ENCODE measurements at places on chromosomes 16 and 17.

GRCh38 chr17:59355702-59356325 lies 24.4 kb downstream of the YPEL2 start:
- DNase-seq: no peak

DNA sequence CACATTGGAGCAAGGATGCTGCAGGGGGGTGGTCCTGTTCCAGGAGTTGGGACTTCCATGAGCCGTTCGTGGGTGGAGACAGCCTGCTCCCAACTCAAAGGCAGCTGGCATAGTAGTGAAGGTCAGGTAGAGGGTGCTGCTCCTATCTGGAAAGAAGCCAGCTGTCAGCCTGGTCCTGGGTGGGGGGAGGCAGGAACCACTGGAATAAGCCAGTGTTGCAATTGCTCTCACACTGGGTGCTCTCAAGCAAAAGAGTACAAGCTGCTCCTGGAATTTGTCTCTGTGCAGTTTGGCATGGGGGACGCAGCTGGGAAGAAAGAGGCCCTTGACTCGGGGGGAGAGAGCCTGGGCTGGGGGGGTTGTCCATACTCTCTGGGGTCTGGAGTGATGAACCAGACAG lies 8.7 kb downstream of the CACNG5 start:
- no peak for DNase-seq

- no peak for DNase-seq
Observed at GRCh38 chr17:55722742-55723487, at the start of gene TMEM100. Gene TMEM100 (minus strand): TSS chr17:55722864. CDS start chr17:55721070, 1,794 bp downstream.

DNA sequence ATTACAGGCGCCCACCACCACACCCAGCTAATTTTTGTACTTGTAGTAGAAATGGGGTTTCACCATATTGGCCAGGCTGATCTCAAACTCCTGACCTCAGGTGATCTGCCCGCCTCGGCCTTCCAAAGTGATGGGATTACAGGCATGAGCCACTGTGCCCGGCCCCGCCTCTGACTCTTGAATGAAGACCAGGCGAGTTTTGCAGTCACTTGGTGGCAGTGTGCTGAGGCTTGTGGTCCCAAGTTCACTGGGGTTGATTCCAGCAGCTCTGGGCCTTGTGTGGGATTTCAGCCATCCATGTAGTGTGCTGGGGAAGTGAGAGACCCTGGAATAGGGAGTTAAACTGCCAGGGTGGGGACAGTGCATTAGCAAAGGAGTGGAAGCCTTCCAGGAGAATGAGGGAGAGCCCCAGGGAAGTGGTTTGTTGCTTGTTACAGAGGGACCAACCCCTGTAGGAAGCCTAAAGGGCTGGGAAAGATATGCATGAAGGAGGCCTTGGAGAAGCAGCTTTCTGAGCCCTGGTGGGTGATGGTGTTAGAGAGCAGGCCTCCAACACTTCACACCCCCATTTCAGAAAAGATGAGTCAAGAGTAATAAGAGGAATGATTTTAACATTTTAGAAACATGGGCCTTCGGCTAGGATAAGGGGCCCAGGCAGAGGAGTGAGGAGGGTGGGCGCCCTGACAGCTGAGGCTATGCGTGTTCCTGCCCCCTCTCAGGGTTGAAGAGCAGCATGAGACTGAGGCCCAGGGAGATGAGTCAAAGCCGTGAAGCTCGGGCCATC lies 14.5 kb downstream of the PSKH1 start:
- DNase-seq: no peak

GRCh38 chr16:49054606-49055005 lies 227.0 kb downstream of the CBLN1 start:
- DNase-seq: no peak

DNA sequence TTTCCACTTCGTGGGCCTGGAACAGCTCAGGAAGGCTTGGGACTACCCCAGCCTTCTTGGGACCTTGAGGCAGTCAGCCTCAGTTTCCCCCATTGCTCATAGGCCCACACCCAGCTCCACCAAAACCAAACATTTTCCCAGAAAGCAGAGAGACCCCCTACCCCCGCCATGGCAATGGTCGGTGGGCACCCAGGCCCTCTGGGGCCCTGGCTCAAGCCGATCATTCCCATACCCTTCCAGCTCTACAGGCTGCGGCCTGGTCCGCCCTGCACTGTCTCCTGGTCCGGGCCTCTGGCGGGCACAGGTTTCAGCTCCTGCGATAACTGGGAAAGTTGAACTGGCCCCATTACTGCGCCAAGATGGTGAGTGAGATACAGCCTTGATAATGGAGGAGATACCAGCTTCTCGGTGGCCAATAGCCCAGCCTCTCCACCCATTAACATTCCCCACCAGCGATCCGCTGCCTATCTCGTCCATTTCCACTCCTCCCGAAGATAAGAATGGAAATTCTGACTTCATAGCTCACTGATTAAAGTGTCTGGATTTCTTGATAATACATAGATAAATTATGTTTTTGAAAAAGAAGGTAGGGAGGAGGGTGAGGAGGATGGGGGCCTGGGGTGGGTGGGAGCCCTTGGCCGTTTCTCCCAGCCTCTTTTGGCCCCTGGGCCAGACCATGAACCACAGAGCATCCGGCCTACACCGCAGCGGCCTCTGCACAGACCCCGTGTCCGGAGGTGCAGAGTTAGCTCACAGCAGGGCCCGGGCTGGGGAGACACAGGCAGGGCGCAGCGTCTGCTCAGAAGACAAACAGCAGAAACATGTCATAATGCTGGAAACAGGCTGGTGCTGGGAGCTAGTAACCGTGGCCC lies 11.6 kb downstream of the ZFPM1 start:
- DNase-seq: no peak

DNA sequence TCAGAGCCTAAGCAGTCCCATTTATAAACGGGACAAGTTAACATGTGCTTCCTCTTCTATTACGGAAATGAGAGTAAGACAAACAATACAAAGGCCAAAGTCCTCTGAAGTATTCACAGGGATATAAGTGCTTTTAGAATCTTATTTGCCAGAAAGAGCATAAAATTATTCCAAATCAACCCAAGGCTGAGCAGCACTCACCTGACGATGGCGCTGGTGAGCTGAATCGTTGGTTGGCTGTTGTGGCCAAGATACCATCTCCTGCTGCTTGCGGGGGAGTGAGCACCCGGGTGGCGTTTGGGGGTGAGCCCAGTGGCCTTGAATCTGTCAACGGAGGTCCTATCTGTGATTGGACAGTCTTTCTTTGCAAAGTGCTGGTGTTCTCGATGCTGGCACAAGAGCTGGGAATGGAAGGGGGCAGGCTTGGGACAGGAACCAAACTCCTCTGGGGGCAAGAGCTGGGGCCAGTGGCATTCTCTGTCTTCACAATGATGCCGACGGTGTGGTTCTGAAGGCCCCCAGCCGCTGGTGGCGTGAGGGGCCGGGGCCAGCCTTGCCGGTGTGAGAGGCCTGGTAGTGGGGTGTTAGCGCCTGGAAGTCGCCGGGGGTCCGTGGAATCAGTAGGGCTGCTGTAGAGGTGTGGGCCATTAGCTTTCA lies 9.5 kb upstream of the DHRS13 start:
- DNase-seq: no peak

DNA sequence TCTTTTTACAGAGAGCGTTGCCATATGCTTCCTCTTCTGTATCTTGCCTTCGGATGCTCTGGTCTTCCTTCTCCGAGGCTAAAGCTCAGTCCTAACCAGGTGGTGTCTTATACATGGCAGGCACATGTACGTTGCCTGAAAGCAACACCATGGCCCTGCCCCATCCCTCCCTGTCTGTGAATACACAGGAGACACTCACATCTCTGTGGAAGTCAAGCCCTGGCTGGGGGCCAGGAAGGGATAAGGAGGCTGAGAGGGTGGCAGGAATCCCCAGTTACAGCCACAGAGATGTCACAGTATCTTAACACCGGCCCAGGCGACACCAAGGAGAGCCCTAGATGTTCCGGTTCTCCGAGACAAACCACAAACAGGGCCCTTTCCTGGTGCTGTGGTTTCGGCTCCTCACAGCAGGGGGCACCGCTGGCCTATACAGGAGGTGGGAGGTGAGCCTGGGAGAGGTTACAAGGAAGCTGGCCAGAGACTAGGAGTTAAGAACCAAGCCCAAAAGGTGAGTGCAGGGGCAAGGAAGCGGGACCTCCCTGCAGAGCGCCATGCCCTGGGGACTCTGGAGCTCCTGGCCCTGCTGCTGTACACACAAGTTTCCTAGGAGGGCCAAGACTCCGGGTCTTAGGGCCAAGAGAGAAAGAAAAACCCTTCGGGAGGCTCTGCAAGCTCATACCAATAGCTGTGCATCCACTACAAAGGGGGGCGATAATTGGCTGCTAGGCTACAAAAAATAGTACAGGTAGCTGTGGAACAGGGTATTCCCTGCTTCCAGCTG lies 41.7 kb downstream of the SRL start:
- DNase-seq: no peak

DNA sequence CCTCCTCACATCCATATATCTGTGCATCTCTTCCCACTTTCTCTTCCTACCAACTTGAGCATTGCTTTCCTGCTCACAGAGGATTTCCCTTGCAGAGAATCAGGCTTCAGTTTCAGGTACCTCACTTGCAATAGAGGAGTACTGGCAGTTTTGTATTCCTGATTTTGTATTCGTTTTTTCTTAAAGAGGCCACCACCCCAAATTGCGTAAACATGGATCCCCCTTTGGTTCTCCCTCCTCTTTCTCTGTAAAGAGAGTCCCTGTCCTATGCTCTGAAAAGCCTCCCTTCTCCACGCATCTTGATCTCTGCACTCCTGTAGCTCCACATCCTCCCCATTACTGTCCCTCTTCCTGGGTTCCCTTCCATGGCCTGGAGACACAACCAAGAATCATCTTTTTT lies 32.2 kb downstream of the TEKT3 start:
- no peak for DNase-seq

DNA sequence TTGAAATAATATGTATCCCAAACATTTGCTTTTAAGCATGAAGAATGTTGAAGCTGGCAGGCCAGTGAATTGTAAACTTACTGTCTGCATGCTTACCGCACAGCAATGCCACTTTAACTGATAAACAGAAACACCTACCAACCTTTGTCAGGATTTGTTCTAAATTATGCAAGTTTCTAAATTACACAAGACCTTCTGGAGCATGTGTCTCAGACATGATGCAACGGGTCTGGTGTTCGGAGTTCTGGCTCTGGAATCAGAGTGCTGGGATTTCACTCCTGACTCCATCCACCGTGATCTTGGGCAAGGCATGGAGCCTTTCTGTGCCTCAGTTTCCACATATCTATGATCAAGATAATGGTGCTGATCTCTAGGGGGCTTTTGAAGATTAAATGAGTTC lies 111.2 kb downstream of the CCT6B start:
- no peak for DNase-seq

GRCh38 chr16:12229759-12230594 lies 253.4 kb downstream of the SNX29 start:
- no peak for DNase-seq

GRCh38 chr17:16013943-16014407 lies 14.4 kb downstream of the TTC19 start:
- no peak for DNase-seq

- no peak for DNase-seq
Observed at GRCh38 chr16:28062847-28063521, 530 bp downstream of the GSG1L start.

- DNase-seq: no peak
Observed at GRCh38 chr17:33012522-33013033, 20.9 kb downstream of the SPACA3 start.

DNA sequence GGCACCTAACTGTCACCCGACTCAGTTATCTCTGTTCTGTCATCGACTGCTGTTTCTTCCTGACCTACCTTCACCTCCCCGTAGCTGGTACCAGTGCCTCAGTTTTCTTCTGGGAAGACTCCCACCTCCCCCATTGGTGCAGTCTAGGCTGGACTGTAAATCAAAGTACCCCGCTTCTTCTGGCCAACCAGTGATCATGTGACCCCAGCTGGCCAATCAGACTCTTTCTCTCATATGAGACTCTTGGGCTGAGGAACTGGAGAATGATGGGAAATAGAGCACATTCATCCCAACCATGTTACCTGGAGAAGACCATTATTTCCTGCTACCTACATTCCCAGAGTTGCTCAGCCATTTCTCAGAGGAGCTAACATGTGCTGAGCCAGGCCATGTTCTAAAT lies 20.6 kb upstream of the LONP2 start:
- no peak for DNase-seq

- no peak for DNase-seq
Observed at GRCh38 chr17:9924735-9925191, 19.7 kb upstream of the RCVRN start.

DNA sequence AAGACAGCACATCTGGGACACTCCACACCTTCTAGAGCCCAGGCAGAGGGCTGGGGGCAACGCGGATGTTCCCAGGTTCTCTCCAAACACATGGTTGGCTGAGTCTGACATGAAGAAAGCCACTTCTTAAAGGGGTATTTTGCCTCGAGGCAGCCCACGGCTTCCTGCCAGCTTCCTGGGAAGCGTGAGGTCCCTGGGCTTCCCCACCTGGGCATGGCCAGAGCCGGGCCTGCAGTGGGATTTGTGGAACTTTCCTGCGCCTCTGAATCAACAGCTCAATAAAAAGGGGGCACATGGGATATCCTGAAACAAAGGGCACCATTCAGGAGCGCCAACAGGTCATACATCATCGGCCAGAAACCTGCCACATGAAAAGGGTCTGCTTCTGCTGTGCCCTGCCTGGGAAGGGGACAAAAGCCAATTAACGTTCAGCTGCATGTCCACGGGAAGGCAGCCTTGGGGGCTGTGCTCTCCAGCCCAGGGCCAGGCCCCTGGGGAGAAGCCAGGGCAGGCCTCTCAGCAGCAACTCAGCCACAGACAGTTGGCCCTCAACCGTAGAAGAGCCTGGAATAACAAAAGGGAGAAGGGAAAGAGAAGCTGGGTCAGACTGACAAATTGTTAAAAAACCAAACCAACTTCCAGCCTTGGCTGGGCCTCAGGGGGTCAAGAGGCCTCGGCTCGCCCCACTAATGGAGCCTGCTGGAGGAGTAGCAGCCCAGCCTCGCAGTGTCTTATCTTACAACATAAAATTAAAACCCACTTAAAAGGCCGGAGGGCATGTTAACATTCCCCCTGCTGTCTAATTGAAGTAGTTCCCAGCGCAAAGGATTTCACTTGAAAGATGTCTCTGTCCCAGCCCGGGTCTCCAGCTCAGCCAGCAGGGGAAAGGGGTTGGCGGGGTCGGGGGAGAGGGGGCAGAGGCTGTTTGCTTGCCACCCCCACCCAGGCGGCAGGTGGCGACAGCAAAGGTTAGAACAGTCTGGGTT lies 34.2 kb downstream of the TBX4 start:
- DNase-seq: no peak

DNA sequence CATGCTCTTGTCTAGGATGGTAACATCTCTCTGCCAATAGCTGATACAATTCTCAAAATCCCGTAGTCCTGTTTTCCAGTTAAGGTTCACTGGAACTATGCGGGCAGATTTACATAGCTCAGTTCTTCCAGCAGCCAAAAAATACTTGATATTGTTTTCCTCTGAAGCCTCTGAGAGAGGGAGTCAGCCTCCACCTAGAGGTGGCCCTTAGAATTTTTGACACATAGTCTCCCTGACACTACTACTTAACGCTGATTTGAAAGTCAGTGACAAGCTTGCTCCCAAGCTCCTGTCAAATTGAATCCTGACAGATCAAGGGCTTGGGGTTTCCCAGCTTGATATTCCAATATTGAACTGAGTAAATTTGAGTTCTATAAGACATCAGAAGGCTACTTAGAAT lies 1780.1 kb downstream of the TP53TG3F start:
- no peak for DNase-seq

Data from activated CD8-positive, alpha-beta memory T cell treated with anti-CD3 and anti-CD28 coated beads for 1 hour (primary cell).